COR-L47 (cell line): ENCODE measurements at places on chromosomes 7 and 10.

- DNase-seq, result no peak
Observed at GRCh38 chr10:25704622-25705021, 229.4 kb upstream of the MYO3A start.

DNA sequence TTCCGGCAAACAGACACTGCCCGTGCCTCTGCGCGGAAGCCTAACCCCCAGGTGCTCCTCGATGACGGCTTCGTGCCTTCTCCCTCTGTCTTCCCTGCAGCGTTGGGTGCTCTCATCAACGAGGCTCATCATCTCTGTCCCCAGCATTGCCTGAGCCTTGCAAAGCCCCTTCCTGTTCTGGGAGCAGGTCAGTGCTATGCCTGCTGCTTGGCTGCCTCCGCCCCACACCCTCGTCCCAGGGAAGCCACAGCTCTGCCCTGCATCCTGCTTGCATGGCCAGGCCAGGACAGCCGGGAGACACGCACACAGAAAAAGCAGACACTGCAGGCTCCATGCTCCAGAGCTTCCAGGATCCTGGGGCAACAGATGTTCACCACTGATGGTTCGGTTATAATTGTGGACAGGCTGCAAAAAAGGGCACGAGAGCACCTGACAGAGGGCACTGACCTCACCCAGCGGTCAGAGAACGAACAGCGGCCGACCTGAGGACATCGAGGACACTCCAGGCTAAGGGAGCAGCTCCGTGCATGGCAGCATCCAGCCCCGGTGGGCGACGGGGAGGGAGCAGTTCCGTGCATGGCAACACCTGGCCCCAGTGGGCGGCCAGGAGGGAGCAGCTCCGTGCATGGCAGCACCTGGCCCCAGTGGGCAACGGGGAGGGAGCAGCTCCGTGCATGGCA lies 265.5 kb downstream of the PTPRN2 start:
- no peak for DNase-seq

- DNase-seq, result no peak
Observed at GRCh38 chr10:77889277-77889903, 37.2 kb downstream of the DLG5 start.

- no peak for DNase-seq
Observed at GRCh38 chr7:44882899-44883298, 2.4 kb downstream of the PURB start.

- no peak for DNase-seq
Observed at GRCh38 chr10:120422457-120422856, 34.6 kb upstream of the PLPP4 start.

- peak; percentile 52 for DNase-seq
Observed at GRCh38 chr7:5423306-5423975, at the start of gene TNRC18. TSS of gene TNRC18 (minus strand) at chr7:5423834. CDS start at chr7:5421246, 2,588 bp downstream.

DNA sequence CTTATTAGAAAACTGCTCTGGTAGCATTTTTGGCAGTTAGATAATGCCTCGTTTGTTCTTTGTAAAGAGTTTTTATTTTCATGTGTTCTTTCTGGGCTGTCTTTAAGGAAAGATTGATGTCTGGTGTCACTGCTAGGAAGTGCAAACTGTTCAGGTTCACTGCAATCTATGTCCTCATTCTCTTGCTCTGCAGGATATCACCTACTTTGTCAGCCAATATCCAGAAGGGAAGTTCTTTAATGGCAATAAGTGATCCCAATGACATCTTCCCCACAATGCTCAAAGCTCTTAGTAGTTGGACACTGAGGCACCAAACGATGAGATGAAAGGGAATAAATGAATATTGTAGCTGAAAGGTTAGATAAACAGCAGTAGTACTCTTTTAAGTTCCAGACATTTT lies 115.1 kb downstream of the AGMO start:
- no peak for DNase-seq

- no peak for DNase-seq
Observed at GRCh38 chr7:128407751-128408708, 1.8 kb downstream of the IMPDH1 start.

DNA sequence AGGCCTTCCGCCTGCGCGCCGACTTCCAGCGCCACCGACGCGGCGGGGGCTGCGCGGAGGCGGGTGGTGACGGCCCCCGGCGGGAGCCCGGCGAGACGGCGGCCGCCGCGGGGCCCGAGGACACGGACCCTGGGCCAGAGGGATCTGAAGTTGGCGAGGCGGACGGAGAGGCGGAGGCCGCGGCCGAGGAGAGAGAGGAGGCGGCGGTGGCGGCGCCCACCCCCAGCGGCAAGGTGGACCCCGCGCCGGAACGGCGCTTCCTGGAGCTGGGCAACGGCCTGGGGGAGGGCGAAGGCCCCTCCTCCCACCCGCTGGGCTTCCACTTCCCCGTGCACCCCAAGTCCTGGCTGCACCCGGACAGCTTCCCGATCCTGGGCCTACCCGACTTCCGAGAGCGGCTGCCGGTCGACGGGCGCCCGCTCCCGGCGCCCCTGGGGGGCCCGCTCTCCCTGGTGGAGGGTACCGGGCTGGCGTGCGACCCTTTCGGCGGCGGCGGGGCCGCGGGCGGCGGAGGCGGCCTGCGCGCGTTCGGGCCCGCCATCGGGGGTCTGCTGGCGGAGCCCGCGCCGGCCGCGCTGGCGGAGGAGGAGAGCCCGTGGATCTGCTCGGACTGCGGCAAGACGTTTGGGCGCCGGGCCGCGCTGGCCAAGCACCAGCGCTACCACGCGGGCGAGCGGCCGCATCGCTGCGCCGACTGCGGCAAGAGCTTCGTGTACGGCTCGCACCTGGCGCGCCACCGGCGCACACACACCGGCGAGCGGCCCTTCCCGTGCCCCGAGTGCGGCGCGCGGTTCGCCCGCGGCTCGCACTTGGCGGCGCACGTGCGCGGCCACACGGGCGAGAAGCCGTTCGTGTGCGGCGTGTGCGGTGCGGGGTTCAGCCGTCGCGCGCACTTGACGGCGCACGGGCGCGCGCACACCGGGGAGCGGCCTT lies 16.2 kb downstream of the ZNF316 start:
- DNase-seq, result no peak

GRCh38 chr10:75211007-75211691 lies 553 bp downstream of the VDAC2 start:
- no peak for DNase-seq

- DNase-seq, result peak; percentile 81
Observed at GRCh38 chr7:150404805-150405583, 25.9 kb downstream of the ZNF775 start.

- no peak for DNase-seq
Observed at GRCh38 chr7:47047384-47047783, 534.5 kb downstream of the TNS3 start.

- no peak for DNase-seq
Observed at GRCh38 chr7:75888464-75889222, 9.8 kb downstream of the RHBDD2 start.

DNA sequence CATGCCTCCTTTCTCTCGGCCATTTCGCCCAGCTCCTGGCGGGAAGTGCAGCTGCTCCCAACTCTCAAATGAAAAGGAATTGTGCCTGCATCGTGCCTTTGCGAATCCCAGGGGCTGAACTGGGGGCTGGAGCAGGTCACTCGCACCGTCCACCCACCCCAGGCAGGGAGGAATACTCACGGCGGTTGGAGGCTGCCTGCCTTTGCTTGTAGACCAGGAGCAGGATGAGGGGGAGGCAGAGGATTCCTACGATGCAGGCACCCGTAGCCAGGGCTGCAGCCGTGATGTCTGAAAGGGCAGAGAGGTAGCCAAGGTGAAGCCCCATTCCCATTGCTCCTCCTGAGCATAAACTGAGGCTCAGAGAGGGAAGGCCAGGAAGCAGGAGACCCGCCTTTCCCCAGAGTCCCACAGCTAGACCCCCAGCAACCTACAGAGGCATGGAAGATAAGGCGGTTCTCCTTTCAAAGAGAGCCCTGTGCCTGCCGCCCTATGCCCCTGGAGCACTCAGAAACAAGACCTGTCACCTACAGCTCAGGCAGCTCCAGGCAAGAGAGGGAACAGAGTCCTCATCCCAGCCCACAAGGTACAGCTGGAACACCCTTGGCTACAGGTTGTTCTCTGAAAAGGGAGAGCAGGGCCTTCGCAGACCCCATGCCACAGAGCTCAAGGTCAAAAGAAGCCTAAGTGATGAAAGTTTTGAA lies 18.0 kb downstream of the VSIR start:
- DNase-seq, result no peak

- peak; percentile 15 for DNase-seq
Observed at GRCh38 chr7:113698556-113699220, 220.1 kb downstream of the PPP1R3A start.

DNA sequence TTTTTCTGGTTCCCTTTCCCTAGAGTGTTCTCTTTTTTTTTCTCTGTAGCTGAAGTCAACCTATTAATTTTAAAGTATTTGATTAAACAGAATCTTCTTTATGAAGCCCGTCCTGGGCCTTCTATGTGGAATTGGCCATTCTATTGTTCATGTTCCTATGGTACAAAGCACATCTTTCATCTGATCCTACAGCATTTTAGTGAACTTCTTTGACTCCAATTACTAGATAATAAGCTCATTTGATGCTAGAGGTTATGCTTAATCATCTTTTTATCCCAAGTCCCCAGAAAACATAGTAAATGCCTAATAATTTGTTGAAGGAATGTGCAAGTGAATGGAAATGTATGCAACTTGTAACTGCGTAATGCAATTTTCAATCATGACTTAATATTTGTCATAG lies 472.0 kb upstream of the KLF6 start:
- DNase-seq, result no peak

DNA sequence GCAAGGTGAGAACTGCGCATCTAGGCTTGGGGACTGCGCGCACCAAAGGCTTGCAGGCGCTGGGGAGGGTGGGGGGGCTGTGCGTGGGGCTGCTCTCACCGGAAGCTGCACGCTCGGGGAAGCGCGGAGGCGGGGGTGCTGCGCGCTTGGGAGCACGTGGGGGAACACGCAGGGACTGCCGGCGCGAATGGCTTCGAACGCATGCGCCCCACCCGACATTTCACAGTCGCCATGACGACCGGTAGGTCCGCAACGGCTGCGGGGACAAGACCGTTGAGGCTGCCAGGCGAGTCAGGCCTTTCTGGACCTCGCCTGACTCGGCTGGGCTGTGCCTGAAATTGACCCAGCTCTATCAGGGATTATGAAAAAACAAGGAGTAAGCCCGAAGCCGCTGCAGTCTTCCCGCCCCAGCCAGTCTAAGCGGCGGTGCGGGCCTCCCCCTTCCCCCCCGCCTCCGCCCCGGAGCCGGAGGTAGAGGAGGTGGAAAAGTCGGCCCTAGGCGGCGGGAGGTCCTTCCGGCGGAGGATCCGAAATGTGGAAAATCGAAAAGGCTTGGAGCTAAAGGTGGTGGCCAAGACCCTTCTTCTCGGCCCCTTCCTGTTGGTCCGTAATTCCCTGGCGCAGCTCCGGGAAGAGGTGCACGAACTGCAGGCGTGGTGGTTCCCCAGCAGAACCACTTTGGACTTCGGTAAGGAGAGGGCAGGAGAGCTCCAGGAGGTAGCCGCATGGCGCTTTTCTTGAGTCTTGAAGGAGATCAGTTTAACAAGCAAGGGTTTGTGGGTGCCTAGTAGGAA lies 34.9 kb upstream of the STEAP1 start:
- DNase-seq, result no peak

DNA sequence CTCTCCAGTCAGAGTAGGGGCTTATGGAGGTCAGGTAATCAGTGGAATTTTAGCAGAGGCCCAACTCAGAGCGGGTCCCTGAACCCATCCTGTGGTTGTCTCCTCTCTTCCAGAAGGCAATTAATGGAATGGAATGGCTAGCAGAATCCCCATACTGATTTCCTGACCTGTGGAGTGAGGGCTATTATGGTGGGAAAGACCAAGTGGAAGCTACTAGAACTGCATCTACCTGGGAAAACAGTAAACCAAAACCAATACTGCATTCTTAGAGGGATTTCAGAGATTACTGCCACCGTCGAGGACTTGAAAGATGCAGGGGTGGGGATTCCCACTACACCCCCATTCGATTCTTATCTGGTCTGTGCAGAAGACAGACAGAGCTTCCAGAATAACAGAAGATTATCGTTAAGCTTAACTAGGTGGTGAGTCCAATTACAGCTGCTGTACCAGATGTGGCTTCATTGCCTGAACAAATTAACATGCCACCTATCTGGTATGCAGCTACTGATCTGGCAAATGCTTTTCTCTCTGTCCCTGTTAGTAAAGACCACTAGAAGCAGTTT lies 73.2 kb downstream of the LMBR1 start:
- no peak for DNase-seq

DNA sequence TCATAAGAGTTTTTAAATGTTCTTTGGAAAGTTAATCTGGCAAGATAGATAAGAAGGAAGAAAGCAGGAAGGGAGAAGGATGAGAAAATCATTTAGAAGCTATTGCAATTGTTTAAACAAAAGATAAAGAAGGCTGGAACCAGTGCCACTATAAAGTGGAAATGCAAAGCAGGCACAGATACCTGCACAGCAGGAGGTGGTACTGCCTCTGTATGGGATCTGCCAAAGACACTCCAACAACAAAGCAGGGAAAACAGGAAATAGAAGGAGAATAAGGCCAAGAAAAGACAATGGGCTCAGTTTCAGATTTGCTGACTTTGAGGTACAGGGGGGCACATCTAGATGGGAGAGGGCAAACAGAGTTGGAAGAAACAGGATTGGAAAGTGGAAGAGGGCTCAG lies 138.6 kb downstream of the PPP1R17 start:
- DNase-seq, result no peak

- no peak for DNase-seq
Observed at GRCh38 chr10:6409971-6410643, 170.0 kb downstream of the PRKCQ start.

DNA sequence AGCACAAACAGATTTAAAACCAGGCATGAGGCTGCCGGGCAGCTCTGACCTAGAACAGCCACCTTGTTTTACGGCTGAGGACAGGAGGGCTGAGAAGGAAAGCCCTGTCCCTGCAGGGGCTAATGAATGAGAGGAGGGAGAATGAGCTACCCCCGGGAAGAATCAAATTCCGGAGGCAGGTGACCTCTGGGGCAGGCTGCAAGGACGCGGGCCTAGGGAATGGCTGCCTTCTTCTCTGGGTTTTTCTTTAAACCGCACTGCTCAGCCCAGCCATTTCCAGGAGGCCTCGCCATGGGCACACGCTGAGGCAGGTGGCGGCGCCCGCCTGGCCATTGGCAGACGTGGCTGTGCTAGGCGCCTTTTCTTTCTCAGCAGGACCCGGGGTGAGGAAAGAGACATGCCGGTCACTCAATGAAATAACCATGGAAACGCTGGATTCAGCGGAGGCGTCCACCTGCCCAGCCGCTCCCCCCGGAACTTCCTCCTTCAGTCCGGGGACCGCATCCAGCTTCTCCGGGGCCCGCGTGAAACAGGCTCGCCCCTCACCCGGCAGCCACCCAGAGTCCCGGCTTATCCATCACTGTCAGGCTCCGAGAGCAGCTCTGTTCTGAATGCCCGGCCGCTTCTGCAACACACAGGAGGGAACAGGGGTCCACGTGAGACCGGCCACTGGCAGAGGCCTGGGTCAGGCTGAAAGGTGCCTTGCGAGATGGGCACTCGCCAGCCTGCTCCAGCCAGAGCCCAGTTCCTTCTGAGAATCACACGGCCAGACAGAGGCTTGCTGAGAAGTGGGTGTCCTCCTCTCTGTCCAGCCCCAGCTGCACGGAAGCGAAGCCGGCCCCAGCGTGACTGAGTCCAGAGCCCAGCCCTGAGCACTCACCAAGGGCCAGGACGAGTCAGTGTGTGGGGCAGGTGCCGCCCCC lies 82.1 kb downstream of the PDGFA start:
- DNase-seq, result no peak

GRCh38 chr10:96446966-96447596 lies 66.6 kb downstream of the TLL2 start:
- DNase-seq, result no peak
